ENCODE measurements at places on chromosomes 2 and 18. TPM values are rescaled to one million over a fixed set of nuclear protein-coding genes. Genes with fewer than 3 reads are reported as not detected.

Gene PLGLB1
- not detected for total RNA-seq

Gene SLC19A3
- total RNA-seq: 3.5 TPM

Gene AQP12B
- total RNA-seq: not detected

Gene LTBP1
- 447 TPM for total RNA-seq
